ENCODE measurements at places on chromosomes 4 and X. TPM values are rescaled to one million over a fixed set of nuclear protein-coding genes. Genes with fewer than 3 reads are reported as not detected.

The HHIP gene
- total RNA-seq, result 1.7 TPM

DNA sequence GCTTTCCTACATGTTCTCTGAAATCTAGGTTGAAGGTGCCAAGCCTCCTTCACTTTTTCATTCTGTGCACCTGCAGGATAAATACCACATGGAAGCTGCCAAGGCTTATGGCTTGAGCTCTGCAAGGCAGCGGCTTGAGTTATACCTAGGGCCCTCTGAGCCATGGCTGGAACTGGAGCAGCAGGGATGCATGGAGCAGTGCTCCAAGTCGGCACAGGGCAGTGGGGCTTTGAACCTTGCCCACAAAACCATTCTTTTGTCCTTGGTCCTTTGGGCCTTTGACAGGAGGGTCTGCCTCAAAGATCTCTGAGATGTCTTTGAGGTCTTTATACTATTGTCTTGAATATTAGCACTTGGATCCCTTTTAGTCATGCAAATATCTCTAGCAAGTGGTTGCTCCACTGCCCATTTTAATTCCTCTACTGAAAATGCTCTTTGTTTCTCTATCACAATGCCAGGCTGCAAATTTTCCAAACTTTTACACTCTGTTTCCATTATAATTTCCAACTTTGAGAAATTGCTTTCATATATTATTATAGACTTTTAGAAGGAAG lies 536.2 kb upstream of the KLHL4 start:
- DNase-seq, result no peak

DNA sequence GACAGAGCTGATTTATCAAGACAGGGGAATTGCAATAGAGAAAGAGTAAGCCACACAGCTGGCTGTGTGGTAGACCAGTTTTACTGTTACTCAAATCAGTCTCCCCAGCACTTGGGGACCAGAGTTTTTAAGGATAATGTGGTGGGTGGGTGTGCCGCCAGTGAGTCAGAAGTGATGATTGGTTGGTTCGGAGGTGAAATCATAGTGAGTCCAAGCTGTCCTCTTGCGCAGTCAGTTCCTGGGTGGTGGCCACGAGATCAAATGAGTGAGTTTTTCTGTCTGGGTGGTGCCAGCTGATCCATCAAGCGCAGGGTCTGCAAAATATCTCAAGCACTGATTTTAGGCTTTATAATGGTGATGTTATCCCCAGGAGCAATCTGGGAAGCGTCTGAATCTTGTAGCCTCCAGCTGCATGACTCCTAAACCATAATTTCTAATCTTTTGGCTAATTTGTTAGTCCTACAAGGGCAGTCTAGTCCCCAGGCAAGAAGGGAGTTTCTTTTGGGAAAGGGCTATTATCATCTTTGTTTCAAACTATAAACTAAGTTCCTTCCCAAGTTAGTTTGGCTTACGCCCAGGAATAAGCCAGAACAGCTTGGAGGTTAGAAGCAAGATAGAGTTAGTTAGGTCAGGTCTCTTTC lies 44.0 kb upstream of the PPP1R2C start:
- DNase-seq, result peak; percentile 14

DNA sequence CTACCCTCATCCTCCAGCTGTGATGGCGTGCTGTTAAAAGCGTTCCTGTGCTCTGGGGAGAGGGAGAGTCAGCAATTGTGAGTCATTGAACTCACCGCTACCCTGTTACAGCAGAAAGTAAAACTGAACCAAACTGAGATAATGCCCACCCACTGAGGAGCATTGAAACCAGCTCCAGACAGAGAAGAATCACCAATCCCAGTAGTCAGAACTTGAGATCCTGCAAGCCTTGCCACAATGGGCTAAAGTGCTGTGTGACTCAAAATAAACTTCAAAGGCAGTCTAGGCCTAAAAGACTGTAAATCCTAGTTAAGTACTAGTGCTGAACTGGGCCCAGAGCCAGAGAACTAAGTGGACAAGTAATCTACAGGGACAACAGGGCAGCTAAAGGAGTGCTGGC lies 1394.2 kb upstream of the DIAPH2 start:
- no peak for DNase-seq

GRCh38 chrX:3010532-3010931 lies 4.2 kb downstream of the ARSH start:
- DNase-seq, result no peak

DNA sequence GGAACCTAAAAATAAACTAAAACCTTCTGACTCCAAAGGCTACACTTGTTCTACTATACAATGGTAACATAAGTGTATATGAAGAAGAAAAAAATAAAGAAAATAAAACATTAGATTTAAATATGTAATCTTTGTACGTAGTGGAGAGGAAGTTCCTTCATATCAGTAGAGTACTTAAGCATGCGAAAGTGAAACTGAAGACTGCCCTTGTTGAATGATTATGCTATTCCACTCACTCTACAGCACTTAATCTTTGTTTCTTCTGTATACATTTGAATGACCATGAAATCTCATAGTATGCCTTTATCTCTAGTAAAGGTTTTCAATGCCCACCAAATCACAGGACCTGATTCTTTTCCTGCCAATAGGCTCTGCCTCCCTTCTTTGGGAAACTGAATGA lies 78.9 kb downstream of the NDST3 start:
- DNase-seq, result peak; percentile 30

DNA sequence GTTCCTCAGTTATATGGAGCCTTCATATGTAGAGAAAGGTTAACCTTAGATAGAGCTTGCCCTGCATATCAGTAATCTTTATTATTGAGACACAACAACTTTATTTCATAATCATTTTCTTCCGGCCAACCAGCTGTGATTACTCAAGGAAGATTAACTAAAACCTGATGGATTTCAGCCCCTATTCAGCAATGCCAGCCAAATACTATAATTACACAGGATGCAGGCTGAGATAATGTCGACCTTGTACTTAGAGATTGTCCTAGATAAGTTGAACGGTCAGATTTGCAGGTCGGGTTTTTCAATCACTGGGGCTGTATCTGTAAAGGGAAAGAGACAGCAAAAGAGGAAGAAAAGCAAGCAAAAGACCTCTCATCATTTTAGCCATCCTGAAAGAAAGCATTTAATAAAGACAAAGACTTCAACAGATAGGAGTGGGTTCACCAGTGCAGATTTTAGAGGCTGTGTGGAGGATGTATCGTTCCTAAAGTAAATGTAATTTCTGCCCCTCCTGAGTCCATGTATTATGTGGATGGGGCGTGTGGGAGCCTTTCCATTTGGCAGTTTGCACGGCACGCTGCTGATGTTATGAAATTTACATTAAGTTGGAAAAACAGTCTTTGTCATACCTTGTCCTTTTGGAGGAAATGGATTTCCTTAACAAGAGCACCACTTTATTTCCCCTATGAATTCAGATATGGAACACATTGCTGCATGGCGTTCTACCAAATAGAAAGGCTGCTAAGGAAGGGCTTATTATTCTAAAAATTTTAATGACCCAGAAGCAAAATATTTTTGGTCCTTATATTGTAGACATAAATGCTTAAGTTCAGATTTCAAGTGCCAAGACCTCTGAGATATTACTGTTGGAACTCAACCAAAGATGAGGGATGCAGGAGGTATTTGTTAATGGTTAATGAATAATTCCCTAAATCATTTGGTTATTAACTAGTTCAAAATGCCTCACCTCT lies 496.7 kb downstream of the SPRY1 start:
- DNase-seq, result peak; percentile 90

- DNase-seq, result peak; percentile 10
Measured at GRCh38 chr4:151922306-151922705, 161.5 kb upstream of the GATB start.

DNA sequence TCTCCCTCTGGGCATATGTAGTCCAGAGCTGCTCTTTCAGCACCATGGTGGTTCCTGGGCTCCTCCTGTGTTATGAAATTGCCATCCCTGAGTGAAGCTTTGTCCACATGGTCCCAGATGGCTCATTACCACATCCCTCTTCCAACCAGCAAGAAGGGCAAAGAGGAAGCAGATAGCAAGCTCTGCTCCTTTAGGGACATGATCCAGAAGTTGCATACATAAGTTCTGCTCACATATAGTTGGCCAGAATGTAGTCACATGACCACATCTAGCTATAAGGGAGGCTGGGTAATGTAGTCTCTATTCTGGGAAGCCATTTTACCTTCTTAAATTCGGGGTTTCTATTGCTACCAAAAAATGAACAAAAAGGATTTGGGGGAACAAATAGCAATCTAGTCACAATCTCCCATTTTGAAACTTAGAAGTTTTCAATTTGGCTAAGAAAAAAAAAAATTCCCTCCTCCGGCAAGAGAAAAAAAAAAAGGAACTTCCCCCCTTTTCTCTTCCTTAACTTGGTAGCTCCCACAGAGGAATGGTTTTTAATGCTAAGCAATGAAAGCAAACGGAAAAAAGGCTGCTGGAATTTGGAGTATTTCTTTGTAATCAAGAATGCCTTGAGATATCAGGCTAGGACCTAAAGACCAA lies 88.2 kb upstream of the USP9X start:
- DNase-seq, result peak; percentile 87

The XKRX gene
- not detected for total RNA-seq

- DNase-seq, result no peak
Measured at GRCh38 chr4:131054489-131055019, 1958.6 kb downstream of the C4orf33 start.

DNA sequence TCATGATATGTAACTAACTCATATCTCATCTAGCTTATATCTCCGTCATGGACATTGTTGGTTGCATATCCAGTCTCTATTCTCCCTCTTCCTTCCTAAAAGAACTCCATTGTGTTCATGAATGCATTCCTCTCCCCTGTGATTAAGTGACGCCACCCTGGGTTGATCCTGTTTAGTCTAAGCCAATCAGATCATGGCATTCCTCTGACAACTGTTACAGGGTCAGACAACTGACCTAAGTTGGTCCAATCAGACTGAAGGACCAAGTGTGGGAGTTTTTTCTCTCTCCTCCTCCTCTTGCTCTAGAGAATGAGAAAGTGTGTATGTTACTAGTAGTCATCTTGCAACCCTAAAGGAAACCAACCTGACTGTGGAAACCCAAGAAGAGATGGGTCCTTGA lies 3.6 kb downstream of the APOO start:
- DNase-seq, result no peak

The ETFDH gene
- total RNA-seq, result 20.9 TPM

DNA sequence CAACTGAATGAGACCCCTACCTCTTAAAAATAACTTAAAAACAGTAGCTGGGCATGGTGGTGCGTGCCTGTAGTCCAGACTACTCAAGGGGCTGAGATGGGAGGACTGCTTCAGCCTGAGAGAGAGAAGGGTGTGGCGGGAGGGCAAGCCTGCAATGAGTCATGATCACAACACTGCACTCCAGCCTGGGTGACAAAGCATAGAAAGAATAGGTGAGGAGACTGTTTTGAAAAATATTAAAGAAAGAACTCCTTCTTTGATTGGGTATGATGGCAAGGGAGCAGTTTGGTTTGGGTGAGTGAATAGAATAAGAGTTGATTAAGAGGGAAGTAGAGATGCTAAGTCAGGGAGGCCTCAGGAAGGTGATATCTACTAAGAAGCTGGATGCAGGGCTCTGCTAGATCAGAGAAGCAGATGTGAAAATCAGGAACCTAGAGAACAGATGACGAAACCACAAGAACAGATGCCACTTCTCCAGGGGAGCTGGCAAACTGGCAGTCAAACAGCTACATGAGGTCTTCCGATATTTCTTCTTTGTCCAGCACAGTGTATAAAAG lies 318.6 kb downstream of the OPHN1 start:
- DNase-seq, result peak; percentile 10

- no peak for DNase-seq
Measured at GRCh38 chrX:106220177-106220576, 52.1 kb downstream of the PWWP3B start.

GRCh38 chr4:15684498-15684897 lies 2.9 kb downstream of the FAM200B start:
- no peak for DNase-seq

The IL21 gene
- not detected for total RNA-seq

DNA sequence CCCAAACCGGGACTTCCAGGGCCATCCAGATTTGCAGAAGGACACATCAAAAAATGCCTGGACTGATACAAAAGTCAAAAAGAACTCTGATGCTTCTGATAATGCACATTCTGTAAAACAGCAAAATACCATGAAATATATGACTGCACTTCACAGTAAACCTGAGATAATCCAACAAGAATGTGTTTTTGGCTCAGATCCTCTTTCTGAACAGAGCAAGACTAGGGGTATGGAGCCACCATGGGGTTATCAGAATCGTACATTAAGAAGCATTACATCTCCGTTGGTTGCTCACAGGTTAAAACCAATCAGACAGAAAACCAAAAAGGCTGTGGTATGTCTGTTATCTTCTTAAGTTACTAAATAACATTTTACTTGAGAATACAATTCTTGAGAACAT lies 9.2 kb downstream of the PLK4 start:
- DNase-seq, result no peak

DNA sequence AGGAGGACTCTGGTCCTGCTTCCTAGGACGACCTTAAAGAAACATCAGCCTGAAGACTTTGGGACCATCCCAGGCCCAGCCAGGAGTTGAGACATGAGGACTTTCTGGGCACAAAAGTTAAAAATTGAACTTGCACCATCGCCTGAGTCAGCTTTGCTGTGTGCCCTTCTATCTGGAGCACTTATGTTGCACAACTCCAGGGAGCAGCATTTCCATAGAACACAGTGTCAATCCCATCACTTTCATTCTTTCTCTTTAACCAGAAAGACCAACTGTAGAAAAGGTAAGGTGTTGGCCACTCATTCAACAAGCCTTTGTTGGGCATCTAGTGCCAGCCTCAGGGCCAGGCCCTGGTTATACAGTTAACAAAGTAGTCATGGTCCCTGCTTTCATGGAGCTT lies 8.6 kb upstream of the CLDN24 start:
- no peak for DNase-seq

GRCh38 chr4:23163647-23164436 lies 471.1 kb downstream of the GBA3 start:
- peak; percentile 15 for DNase-seq

The GUCY1A1 gene
- total RNA-seq, result 0.43 TPM

GRCh38 chr4:11769434-11769833 lies 340.7 kb upstream of the HS3ST1 start:
- no peak for DNase-seq

DNA sequence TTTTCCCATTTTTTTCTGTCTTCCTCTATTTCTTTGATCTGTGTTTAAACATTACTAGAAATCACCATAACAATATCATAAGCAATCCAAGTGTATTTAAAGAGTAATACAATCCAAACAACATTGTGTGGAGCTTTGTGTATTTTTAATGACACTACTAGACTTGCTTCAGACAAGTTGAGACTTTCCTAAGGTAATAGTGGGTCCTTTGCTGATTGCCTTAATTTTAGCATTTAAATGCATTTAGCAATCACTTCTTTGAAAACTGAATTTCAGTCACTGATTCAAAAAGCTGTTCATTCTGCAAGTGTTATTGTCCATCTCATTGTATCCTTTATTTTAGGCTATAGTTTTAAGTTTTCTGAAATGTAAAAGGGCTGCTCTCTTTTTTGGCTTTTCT lies 804.8 kb downstream of the ADGRL3 start:
- no peak for DNase-seq

The TMSB15A gene
- total RNA-seq, result 1.7 TPM

All from fibroblast of villous mesenchyme (primary cell).